ENCODE measurements at places on chromosomes 3 and 15.

DNA sequence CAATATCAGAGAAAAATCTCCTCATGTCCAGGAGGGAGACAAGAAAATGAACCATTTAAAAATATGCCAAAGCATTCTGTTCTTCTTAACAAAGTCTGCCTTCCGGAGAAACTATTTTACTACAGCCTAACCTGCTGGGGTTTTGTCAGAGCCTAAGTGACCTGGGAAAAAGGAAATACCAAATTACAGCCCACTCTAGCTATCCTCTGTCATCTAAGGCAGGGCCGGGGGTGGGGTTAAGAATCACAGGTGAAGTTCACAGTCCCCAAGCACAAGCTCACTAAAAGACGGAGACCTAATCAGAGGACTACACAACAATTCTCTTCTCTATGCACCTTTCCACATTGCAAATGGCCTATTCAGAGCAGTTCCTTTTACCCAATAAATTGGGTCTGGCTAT lies 116.6 kb downstream of the TRIM42 start:
- no peak for DNase-seq

GRCh38 chr15:80308002-80308401 lies 56.0 kb upstream of the CTXND1 start:
- DNase-seq, result no peak

DNA sequence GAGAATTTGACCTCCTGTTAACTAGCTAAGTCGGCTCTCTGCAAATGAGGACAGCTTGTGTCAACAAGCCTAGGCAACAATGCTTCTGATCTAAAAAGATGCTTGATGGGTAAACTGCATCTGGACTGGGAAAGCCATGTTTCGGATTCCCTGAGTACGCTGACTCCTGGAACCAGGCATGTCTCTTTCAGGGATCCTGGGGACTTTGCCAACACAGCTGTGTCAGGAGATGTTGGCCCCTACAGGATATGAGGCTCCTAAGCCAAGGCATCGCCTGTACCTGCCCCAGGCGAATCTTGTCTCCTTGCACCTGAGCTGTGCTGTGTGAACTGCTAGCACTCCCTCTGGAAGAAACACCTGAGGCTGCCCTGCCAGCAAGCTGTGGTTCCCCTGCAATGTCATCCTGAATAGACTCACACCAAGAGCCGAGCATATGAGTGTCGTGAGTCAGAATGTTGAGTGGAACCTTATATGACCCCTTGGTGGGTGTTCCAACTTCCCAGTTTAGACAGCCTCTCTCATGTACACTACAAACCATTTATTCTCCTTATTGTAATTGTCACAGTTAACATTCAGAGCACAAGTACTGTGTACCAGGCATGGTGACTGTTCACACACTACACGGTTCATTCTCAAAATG lies 17.0 kb downstream of the EOGT start:
- no peak for DNase-seq

- DNase-seq, result no peak
Measured at GRCh38 chr3:101611023-101611422, 37.0 kb downstream of the PCNP start.

GRCh38 chr3:46280105-46280797 lies 38.0 kb downstream of the CCR3 start:
- DNase-seq, result no peak

GRCh38 chr3:169328471-169328870 lies 335.0 kb downstream of the MECOM start:
- no peak for DNase-seq

GRCh38 chr15:99124641-99125040 lies 19.8 kb downstream of the SYNM start:
- DNase-seq, result no peak

GRCh38 chr15:75327005-75327404 lies 8.9 kb upstream of the COMMD4 start:
- DNase-seq, result no peak

GRCh38 chr3:158711886-158712285 lies 20.4 kb downstream of the RARRES1 start:
- no peak for DNase-seq

GRCh38 chr3:22960105-22960984 lies 242.8 kb upstream of the UBE2E2 start:
- DNase-seq, result peak; percentile 30

DNA sequence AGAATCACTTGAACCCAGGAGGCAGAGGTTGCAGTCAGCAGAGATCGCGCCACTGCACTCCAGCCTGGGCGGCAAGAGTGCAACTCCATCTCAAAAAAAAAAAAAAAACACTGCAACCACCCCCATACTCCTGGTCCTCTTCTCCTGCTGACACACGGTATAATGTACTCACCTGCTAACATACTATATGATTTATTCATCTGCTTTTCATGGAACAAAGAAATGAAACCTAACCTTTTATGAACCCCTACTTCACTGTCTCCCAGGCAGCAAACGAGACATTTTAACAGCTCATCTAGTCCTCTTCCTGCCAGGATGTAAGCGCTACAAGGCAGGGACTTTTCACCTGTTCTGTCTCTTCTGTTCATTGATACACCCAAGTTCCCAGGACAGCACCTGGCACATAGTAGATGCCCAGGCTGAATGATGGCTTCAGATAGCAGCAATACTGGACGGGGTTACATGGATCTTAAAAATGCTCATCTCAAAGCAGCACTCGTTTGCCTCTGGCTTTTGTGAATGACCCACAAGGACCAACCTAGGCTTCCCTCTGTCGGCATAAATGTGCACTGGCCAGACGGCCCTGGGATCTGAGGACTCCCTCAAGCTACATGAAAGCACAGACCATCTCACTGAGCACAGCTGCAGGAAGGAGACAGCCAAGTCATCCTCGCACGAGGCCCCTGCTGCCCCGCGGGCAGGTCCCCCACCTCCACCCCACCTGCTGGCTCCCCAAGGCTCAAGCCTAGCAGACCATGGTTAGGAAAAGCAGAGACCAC lies 20.3 kb downstream of the XXYLT1 start:
- DNase-seq, result peak; percentile 61

DNA sequence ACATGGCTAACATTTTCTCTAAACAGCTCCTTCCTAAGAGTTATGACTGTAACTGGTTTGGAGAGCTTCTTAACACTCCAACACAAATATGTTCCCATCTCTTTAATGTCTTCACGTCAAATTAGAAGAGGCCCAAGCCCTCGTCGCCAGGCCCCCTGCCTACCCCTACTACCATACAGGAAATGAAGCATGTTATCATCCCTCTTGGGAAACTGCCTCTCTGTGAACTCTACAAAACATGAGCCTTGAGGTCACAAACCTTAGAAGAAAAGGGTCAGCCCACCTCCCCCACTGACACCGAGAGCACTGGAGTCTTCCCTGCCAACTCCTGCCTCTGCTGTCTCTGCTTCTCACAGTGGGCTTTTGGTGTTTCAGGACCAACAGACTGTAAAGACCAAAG lies 243.1 kb upstream of the STT3B start:
- DNase-seq, result no peak

DNA sequence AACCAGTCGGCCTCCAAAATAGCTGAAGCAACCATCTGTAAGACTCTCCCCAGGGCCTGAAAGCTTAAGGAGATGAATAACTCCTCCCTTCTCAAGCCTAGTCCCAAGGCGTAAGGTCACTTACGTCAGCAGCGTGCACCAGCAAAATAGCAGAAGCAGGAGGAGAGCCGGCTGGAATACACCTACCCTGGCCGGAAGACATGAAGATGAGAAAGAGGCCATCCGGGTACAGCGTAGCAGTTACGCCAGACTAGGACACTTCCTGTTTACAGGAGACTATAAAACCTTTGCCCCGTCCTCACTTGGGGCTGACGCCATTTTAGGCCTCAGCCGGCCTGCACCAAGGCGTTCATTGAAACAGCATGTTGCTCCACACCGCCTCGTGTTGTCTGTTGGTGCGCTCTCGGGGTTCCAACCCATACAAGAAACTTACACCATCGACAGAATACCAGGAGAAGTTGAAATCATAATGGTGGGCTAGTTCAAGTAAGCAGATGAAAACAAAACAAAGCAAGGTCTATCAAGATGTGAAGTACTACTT lies 2.5 kb downstream of the CFAP92 start:
- DNase-seq, result no peak

GRCh38 chr3:33918126-33918756 lies 119.8 kb downstream of the PDCD6IP start:
- DNase-seq, result no peak

GRCh38 chr3:187568171-187568570 lies 102.0 kb downstream of the SST start:
- DNase-seq, result no peak

GRCh38 chr3:135057996-135058395 lies 262.9 kb downstream of the EPHB1 start:
- DNase-seq, result no peak

Data from NCI-H345 (cell line).